ENCODE measurements at places on chromosomes 6 and 20. TPM values are rescaled to one million over a fixed set of nuclear protein-coding genes. Genes with fewer than 3 reads are reported as not detected.

GRCh38 chr6:78832091-78832808, 35.1 kb upstream of the IRAK1BP1 start:
- no peak for DNase-seq

GRCh38 chr20:44979090-44979621, 12.8 kb downstream of the STK4 start:
- no peak for DNase-seq

GRCh38 chr20:7765221-7765620, 175.0 kb downstream of the HAO1 start:
- no peak for DNase-seq

DNA sequence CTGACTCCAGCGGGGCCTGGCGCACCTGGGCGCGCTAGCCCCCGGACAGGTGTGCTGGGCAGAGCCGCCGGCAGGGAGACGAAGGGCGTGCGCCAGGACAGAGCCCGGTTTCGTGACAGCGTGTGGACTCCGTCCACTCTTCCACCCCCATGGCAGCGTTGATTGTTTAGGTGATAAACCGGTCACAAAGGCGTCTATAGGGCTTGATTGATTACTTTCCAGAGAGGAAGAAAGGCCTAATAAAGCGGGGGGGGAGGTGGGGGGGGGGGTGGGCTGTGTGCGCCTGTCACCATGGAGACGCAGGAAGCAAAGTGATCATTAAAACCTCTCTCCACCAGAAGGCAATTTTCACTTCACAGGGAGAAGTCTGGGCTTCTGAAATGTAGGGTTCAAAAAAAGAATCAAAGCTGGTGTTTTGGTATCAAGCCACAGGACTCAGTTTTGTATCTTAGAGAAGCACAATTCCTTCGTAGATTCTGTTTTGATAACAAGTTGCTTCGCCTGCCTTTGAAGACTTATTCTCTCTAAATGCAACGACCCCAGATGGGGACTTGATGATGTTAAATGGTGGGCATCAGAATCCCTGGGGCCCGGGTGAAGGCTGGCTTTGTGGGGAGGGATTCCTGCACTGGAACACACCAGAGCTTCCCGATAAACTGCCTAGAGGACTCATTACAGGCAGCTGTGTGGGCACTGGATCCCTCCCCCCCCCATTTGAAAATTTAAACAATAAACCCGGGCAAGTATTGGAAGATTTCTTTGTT, 1.4 kb downstream of the PHACTR3 start:
- DNase-seq = no peak

- no peak for DNase-seq
Measured at GRCh38 chr20:12762725-12763124, 246.0 kb upstream of the SPTLC3 start.

DNA sequence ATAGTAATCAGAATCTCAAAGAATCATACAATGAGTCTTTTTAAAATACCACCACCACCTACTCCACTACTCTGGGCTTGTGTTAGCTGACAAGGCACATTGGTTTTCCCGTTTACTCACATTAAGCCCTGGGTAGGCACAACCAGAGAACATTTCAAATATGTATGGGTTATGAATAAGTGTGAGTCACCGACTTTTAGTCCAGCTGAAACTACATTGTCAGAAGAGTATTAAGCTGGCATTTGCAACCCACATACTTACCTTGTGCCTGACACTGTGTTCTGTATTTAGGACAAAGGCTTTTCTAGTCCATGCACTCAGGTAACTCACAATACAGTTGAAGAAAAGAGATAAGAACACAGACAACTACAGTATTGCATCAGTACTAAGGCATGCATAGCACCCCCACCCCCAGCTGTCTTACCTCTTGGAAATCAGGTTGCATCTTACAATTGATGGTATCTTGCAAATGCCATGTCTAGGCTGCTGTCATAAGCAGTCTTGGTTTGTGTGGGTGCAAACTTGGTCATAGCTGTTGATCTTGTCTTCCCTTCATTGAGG, 40.3 kb upstream of the AHI1 start:
- no peak for DNase-seq

DNA sequence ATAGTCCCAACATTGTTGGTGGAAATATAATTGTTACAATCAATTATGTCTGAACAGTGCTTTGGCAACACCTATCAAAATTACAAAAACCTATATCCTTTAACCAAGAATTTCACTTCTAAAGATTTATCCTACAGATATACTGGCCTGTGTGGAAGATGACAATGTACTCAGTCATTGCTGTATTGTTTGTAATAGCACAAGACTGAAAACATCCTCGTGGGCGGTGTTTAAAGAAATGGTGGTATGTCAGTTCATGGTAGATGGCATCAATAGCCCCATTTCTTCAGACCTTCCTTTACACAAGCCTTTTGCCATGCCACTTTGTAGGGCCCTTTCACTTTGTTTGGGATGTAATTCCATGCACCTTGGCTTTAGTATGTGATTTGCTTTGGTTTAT, 9.8 kb upstream of the TPBG start:
- no peak for DNase-seq

GRCh38 chr6:12546410-12547002, 170.1 kb upstream of the PHACTR1 start:
- no peak for DNase-seq

DNA sequence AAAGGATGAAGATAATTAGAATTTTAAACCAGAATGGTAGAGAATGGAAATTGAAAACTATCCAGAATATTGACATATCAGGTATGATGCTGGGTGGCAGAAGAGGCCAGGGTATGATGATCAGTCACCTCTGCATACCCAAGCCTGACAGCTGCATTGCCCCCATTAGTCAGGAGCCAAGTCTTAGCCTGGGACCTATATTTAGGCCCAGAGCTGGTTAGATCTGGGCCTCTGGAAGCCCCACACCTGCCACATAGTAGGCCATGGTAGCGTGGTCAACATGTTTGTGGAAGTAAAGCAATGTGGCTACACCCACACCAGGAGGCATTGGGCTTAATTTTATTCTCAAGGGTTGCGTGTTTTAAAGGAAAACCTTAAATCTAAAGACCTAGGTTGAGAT, 32.1 kb upstream of the CALHM6 start:
- no peak for DNase-seq

- no peak for DNase-seq
Measured at GRCh38 chr20:50308513-50309279, 118.1 kb downstream of the CEBPB start.

DNA sequence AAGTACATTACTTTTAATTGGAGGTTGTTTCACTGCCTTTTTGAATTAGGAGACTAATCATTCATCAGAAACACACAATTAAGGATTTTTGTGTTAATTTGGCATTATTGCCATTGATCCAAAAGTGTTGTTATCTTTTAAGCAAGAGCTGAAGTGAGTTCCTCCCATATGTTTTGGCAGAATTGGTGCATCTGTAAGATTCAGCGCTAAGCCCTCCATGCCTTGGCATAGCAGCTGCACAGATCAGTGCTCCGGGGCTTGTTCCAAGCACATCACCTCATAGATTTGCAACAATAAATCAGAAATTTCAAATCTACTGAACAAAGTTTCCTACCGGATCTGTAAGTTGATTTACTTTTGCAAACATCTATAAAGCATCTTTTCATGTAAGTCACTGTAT, 106.8 kb upstream of the PHACTR1 start:
- no peak for DNase-seq

DNA sequence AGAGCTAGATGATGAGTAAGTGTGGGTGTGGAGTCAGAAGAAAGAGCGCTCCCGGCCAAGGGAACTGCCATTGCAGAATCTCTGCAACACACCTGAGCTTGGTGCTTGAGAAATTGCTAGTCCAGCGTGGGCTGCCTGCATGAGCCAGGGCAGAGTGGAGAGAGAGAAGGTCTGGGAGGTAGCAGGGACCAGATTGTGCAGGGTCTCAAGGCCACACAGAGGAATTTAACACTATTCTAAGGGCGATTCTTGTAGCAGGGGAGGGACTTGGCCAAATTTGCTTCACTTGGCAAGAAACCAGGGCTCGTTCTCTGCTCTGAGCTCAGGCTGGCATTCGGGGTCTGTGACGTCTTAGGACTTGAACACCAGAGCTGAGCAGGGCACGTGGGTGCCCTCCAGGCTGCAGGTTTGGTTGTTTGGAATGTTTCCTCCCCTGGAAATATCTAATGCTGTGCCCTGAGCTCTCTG, 53.5 kb downstream of the BCAS4 start:
- no peak for DNase-seq

GRCh38 chr6:33316603-33317418, 733 bp downstream of the ZBTB22 start:
- DNase-seq = no peak

DNA sequence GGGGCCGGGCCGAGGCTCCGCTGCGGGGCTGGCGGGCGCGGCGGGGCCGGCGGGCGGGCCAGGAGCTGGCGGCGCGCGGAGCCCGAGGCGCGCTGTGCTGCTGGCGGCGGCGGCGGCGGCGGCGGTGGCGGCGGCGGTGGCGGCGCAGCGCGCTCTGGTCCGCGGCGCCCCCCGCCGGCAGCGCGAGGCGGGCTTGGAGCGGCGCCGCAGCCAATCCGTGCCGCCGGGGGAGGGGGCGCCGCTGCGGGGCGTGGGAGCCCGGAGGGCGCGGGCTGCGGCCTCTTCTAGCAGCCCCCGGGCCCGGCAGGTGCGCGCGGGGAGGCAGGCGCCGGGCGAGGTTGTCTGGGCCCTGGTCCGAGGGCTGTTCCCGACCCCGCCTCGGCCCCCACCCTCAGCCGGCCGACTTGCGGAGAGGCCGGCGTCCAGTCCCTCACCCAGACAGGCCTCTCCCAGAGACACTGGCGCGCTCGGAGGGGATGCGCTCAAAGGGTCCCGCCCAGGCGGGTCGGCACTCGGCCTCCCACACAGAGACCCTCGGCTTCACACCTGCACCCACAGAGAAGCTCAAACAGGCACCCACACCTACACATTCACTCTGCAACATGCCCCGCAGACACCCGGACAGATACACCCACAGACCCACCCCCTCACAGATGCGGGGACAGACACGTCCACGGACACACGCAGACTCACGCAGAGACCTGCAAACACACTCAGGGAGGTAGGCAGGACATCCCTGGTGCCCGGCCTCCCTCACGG, at the start of gene RIMS4:
RIMS4 (minus strand) TSS at position 156 of the 759 bp plus-strand sequence. CDS start 275 bp downstream, outside the sequence.
- DNase-seq = no peak

GRCh38 chr20:49916146-49917002, 1.0 kb upstream of the SPATA2 start:
- DNase-seq = no peak

DNA sequence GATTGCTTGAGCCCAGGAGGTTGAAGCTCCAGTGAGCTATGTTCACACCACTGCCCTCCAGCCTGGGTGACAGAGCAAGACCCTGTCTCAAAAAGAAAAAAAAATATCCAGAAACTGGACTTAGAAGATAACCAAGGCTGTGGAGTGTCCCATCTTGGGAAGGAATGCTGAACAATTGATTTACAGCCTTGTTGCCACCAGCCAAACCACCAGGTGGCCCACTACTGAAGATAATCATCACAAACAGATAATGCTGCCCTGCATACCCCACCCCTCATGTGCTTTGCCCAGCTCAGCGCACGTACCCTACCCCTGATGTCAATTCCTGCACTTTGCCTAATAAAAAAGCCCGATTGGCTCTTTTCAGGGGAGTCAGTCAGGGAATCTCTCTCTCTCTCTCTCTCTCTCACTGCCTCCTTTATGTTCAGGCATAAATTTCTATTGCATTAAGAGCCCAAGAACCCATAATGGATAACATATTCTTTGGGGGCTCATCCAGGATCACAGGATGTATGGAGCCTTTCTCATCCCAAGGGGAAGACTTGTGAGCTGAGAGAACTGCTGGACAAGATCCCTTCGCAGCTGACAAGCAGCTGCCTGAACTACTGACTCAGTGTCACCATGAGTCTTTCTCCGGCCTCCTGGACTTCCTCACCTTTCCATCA, 166.4 kb downstream of the CD24 start:
- DNase-seq = no peak

DNA sequence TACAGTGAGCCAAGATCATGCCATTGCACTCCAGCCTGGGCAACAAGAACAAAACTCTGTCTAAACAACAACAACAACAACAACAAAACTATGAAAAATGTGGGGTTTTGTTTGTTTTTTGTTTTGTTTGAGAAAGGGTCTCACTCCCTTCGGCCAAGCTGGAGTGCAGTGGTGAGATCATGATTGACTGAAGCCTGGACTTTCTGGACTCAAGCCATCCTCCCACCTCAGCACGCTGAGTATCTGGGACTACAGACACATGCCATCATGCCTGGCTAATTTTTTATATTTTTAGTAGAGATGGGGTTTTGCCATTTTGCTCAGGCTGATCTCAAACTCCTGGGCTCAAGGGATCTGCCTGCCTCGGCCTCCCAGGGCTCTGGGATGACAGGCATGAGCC, 2.8 kb upstream of the MYLIP start:
- DNase-seq = no peak

DNA sequence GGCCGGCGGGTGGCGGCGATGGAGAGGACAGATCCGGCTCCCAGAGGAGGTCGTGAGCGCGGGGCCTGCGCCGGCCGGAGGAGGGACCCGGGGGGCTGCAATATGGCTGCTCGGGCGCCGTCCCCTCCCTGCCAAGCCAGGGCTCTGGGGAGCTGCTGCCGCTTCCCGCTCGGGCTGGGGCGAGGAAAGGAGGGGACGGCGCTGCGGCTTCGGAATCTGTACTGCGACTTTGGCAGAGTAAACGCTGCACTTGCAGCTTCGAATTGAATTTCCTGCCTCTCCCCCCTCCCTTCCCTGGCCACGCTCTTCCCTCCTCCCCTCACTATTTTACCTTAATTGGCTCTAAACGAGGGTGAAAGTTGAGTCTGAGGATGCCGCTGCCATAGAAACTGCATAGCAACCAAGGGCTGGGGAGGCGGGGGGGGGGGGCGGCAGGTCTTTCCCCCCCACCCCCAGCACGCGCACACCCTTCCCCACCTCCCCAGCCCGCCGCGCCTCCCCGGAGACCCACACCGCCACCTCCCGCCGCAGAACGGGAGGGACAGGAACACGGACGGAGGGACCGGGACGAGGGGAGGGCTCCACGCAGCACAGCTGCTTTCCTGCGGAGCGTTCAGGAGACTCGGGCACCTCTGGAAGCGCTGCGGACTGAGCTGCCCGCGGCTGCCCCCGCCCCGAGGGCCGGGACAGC, 93.9 kb downstream of the RNASET2 start:
- no peak for DNase-seq

GRCh38 chr6:90631046-90631445, 44.2 kb upstream of the MAP3K7 start:
- DNase-seq = no peak

Gene PGK2
- not detected for total RNA-seq

Gene BLTP3A
- total RNA-seq = 10.5 TPM

Gene CD24
- 283 TPM for total RNA-seq

Gene ERVFRD-1
- not detected for total RNA-seq

Gene NNAT
- total RNA-seq = 31.4 TPM

Gene STK35
- 17.5 TPM for total RNA-seq

Gene DOK5
- 20.4 TPM for total RNA-seq

Gene SNAI1
- total RNA-seq = 0.69 TPM

All from urinary bladder (tissue), 4 donors.